Cardiac atrium fibroblast (primary cell): ENCODE measurements at places on chromosomes 11 and 22. TPM values are rescaled to one million over a fixed set of nuclear protein-coding genes. Genes with fewer than 3 reads are reported as not detected.

The NOX4 gene
- 0.97 TPM in 1 of 2 replicates, not detected in the other for total RNA-seq

The SLC25A17 gene
- 15.7 and 23.5 TPM in 2 replicates for total RNA-seq

The OR51E1 gene
- total RNA-seq = not detected in 2 replicates

The CYP2D6 gene
- 0.18 TPM in 1 of 2 replicates, not detected in the other for total RNA-seq

The RIC3 gene
- not detected in 2 replicates for total RNA-seq

The CHRM4 gene
- 0.18 TPM in 1 of 2 replicates, not detected in the other for total RNA-seq

The TYR gene
- total RNA-seq = not detected in 2 replicates

The PYGM gene
- total RNA-seq = 5.8 and 9.7 TPM in 2 replicates
